ENCODE measurements at places on chromosomes 12 and 14.

- no peak for DNase-seq
These were observed 47.1 kb downstream of the KRT80 start for GRCh38 chr12:52144512-52145227.

DNA sequence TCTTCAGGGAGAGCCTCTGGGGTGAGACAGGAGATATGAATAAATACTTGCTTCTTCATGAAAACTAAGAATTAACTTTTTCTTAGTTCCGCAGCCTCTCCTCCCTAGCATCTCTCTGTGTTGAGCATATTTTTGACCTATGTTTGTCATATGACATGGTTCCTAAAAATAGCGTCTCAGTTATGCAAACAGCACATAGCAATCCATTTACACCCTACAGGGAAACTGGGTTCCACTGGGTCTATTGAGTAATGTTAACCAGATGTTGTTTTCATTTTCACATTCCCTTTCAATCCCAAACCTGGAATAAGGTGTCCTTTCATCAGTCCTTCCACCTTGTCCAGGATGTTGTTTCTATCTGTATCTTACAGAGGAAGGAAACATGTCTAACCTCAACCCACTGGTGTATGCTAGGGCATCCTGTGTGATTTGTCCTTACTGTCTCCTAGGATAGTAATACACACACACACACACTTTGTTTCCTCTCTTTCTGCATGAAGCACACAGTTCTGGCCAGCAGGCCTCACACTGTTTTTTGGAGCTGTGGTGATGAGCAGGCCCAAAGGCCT lies 1543.5 kb downstream of the AACS start:
- peak; percentile 64 for DNase-seq

- no peak for DNase-seq
These were observed 272.5 kb upstream of the PRICKLE1 start for GRCh38 chr12:42862055-42862454.

GRCh38 chr12:85191-85666 lies 18.7 kb downstream of the IQSEC3 start:
- DNase-seq = no peak

DNA sequence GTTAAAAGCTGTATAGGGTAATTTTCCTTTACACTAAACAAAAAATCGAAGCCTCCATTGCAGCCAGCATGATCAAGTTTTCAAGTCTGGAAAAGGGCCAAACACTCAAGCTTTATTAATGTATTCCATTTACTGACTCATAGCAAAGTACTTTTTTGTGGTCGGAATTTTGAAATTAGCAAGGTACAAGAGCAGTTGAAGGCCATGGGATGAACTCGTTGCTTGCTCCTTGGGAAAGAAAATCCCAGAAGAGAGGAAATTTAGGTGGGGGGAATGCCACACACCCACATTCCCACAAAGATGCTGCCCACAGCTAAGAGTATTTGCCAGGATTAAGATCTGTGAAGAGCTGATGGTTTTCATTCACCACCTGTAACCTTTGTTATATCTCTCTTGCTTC lies 333.7 kb downstream of the EGLN3 start:
- peak; percentile 76 for DNase-seq

- no peak for DNase-seq
These were observed 20.2 kb downstream of the UBE3B start for GRCh38 chr12:109497675-109498074.

DNA sequence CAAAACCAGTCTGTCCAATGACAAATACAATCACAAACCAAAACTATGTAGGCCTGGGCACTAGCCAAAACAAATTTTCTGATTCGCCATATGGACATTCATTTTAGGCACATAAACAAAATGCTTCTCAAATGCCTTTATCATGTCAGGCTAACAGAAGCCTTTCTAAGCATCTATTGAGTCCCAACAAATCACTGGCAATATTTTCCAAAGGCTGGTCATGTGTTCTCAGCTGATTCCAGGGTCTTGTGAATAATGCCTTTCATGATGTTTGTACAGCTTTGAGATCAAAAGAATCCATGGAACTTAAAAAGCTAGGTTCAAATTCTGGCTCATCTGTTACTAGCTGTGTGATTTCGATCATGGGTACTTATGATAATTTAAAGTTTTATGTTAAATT lies 16.1 kb downstream of the FSCB start:
- DNase-seq = no peak

DNA sequence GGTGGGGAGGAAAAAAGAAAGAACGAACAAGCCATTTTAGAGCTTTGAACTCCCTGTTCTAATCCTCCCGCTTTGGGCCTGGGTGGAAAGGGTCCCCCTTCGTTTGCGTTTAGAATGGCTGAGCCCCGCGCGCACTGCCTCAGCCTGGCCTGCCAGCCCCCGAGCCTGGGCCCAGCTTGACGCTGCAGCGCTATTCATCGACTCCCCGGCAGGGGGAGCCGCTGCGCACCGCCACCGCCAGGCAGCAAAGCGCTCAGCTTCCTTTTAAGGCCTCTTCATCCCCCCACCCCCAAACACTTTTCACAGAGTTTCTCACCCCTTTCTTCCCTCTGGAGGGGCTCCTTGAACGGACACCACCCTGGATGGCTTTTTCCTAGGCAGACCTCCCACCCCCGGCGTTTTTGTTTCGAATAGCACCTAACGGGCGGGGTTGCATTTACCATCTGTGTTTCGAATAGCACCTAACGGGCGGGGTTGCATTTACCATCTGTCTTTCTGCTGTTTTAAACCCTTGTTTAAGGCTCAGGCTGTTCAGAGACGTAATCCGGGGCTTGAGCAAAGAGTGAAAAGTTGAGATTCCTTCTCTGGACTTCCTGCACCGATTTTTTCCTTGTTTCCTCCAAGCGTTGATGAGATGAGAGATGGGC lies 56.4 kb upstream of the PIWIL1 start:
- DNase-seq = no peak

- no peak for DNase-seq
These were observed 682.4 kb downstream of the TMEM121 start for GRCh38 chr14:106208794-106209193.

DNA sequence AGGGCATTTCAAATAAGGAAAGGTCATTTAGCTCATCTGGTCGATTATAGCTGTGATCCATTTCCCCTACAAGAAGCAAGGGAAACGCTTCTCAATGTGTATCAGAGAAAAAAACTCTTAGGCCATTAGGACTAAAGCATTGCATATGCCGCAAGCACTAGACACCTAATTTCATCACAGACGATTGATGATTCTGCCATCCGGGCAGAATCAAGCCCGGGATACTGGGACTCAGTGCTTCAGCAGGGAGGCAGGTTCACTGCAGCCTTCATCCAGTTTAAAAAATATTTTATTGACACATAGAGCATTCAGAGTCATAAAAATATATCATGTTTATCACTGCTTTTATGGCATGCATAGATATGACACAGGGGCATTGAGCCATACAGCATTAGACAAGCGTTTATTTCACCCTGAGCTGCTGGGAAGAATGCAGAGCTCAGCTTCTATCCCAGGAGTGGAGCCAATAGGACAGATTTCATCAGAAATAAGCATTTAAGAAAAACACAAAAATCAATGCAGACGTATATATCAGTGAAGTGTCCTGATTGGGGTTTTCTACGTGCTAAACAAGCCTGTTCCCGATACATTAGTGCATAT lies 806.9 kb downstream of the GALC start:
- no peak for DNase-seq

- DNase-seq = no peak
These were observed 60.4 kb downstream of the SMUG1 start for GRCh38 chr12:54128416-54128815.

DNA sequence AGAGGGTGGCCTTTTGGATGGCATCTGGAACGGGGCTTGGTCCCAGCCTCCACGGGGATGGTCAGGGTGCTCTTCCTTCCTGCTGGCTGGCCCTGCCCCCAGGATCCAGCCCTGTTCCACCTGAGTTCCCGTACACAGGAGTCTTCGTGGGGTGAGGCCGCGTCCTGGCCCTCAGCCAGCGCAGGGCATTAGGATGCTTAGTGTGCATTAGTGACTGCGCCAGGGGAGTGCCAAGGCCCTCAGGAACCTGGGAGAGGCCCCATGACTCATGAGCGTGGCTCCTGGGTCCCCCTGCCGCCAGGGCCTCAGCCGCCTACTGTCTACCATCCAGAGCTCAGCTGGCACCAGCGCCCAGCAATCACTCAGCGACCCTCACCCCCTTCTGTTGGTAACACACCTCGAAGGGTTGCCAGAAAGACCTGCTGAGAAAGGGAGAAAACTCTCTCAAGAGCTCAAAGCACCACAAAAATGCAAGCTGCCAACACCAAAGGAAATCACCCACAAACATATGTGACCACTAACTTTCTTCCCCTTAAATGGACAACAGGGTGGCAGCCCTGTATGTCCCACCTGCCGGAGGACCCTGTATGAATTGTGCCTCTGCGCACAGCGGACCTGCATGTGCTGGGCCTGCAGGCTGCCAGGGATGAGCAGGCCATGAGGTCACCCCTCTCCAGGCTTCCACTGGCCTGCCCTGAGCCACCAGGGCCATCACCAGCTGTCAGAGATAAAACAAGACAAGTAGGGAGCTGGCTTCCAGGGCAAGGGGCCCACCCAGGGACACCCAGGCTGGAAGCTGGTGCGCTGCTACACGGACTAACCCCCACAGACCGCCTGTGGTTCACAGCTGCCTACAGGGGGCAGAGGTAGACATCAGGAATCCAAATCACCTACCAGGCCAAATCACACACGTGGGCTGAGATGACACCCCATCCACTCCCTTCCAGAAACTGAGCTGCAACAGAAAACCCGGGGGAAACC lies 28.7 kb downstream of the CCDC85C start:
- peak; percentile 19 for DNase-seq

DNA sequence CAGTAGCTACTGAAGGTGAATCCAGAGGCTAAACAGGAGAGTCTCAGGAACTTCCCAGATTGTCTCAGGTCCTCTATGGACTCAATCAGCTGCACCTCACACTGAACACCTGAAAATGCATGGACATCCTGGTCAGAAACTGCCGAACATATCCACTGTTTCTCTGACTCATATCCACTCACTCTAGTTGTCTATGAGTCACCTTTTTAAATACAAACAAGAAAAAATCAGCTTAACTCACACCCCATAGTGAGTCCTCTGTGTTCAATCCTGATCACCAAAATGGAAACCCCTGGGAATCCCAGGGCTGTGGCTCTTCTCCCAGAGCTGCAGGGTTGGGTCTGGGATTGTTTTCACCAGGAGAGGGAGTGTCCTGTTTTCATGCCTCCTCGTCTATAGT lies 556.7 kb downstream of the TMEM121 start:
- DNase-seq = no peak

DNA sequence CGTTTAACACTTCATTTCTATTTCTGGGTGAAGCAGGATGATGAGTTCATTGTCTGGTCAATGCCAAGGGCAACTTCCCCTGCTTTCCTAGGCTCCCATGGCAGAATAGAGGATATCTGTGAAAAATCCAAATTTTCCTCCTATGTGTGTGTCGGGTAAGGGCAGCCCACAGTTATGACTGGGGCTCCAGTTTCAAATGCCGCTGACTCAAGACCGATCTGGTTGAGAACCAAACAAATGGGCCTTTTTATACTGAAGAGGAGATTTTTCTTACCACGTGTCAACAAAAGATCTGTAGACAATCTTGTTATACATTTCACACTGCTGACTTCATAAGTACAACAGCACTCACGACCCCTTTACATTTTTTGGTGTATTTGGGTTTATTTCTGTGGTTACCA lies 120.8 kb downstream of the CHST11 start:
- no peak for DNase-seq

GRCh38 chr12:51686727-51687126 lies 95.7 kb downstream of the SCN8A start:
- peak; percentile 32 for DNase-seq

DNA sequence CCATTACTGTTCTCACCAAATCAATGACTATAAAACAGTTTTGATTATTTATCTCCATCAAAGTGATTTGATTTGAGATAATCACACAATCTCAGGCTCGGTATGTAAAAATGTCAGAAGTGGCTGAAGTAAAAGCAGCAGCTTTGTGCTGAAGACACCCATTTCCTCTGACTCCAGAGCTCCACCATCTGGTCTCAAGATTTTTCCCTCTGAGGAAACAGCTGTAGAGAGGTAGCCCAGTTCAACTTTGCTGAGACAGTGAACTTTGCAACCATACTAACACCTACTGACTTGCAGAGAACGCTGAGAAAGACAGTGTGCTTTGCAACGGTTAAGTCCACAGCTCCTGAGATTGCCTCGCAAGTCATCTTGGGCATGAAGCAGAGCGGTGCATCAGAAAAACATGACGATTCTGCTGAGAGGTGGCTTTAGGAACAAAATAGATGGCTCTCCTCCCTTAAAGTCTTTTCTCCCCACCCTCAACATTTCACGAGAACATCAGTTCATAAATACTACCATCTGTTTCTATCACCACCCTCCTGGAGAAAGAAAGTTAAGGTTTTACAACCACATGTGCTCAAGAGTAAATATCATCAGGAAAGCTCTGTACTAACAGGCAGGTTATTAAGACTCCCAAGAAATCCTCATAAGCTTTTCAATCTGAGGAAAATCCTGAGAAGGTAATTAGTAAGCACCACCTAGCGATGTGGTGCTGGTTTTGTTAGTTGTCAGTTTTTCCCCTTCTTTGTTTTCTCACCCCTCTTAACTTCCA lies 34.8 kb downstream of the HIGD1C start:
- peak; percentile 75 for DNase-seq

GRCh38 chr12:111330800-111331752 lies 37.8 kb downstream of the PHETA1 start:
- DNase-seq = peak; percentile 44

GRCh38 chr14:57008534-57008933 lies 198.3 kb upstream of the OTX2 start:
- no peak for DNase-seq

- no peak for DNase-seq
These were observed 30.1 kb downstream of the P2RX4 start for GRCh38 chr12:121240062-121240420.

DNA sequence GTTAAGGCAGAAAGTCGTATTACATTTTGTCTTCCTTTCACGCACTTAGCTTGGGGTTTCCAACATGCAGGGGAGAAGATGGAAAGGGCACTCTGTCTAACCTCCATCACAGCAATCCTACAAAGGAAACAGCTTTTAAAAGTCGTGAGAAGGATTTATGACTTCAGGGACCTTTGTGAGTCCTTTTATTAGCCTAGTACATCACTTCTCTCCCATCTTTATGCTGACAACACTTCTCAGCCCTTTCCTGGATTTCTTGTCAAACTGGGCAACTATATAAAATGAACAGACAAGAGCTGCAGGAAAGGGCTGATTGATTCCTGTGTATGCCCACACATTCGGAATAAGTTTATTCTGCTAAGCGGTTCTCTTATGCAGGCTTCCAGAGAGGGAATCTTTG lies 159.0 kb downstream of the DERA start:
- DNase-seq = no peak

DNA sequence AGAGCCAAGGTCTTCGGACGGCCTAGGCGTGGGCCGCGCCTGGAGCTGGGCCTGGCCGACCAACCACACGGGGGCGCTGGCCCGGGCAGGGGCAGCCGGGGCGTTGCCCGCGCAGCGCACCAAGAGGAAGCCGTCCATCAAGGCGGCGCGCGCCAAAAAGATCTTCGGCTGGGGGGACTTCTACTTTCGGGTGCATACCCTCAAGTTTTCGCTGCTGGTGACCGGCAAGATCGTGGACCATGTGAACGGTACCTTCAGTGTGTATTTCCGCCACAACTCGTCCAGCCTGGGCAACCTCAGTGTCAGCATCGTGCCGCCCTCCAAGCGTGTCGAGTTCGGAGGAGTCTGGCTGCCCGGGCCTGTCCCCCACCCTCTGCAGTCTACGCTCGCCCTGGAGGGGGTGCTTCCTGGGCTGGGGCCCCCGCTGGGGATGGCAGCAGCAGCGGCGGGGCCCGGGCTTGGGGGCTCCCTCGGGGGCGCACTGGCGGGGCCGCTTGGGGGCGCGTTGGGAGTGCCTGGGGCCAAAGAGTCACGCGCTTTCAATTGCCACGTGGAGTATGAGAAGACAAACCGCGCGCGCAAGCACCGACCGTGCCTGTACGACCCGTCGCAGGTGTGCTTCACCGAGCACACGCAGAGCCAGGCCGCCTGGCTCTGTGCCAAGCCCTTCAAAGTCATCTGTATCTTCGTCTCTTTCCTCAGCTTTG lies 4.4 kb upstream of the SHMT2 start:
- no peak for DNase-seq

Data from fibroblast of the aortic adventitia (primary cell).